CD4-positive, alpha-beta T cell treated with Interleukin-2 at 100 ng/mL for 4 hours (primary cell): ENCODE measurements at places on chromosomes 1 and 21.

DNA sequence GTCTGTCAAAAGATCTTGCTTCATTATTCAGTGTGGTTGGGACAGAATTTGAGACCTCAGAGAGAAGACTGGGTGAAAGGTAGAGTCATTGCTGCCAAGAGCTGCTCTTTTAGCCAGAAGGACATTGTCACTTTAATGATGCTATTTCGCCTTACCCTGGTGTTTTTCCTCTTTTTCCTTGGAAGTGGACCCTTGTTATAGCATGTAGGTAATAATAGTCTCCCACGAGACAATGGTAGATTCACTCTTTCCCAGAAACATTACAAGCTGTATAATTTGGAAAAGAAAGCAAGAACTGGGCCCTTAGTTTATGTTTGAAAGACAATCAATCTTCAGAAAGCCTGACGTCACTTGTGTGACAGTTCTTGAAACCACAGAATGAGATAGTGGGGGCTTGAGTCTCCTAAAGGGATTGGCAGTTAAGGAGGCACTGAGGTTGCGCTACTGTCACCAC lies 3.8 kb downstream of the SERTAD4 start:
- DNase-seq, result no peak

DNA sequence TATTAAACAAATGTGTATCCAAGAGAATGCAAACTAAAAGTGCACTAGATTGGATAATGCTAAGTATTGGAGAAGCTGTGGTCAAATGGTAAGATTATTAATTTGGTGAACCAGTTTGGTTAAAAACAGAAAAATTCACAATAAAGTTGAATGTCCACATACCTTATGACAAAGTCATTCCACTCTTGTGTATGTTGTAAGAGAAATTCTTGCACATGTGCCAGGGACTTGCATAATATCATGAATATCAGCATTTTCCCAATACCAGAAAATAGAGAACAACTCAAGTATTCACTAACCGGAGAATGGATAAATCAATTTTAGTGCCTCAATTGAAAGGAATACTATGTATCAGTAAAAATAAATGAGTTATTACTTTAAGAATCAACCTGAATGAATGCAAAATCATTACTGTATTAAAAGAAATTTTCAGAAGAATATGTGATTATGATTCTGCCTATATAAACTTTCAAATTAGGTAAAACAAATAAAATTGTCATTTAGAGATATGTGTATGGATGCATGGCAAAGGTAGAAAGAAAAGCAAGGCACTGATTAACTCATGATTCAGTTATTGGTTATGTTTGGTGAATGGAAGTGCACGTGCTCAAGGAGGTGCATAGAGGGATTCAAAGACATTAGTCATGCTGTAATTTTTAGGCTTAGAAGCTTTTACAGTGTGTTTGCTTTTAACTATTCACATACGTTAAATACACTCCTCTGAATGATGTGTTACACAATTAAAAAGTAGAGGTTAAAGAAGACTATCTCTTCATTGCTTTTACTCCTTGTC lies 217.4 kb upstream of the KCNK2 start:
- no peak for DNase-seq

DNA sequence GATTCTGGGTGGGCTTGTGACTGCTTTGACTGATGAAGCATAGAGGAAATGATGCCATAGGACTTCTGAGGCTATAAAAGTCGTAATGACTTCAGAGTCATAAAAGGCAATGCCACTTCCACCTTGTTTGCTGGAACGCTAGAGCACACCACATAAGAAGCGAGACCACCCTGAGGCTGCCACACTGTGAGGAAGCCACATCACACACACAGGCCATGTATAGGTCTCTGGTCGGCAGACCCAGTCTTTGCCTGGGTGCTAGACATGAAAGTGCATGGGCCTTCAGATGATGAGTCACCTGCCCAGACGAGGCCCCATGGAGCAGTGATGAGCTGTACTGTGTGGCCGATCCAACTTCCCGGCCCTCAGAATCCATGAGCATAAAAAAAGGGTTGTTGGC lies 14.2 kb upstream of the KANK4 start:
- no peak for DNase-seq

GRCh38 chr1:21770201-21770600 lies 12.7 kb downstream of the USP48 start:
- no peak for DNase-seq

GRCh38 chr1:226687426-226687825 lies 51.7 kb downstream of the ITPKB start:
- DNase-seq, result peak; percentile 64

DNA sequence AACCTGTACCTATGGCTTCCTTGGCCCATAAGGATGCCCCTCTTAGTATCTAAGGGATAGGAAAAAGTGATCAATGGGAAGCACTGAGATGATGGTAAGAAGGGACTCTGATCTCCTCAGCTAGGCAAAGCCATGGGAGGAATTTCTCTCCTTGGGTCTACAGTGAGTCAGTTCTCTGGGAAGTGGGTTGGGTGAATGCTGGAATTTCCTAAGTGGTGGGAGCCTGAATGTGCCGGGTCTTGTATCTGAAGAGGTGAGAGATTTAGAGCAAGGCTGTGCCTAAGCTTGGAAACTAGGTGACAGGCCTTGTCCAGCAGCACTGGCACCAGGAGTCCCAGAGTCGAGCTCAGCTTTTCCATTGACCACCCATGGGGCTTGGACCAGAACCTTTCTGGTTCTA lies 96.3 kb upstream of the SLC2A1 start:
- no peak for DNase-seq
